ENCODE measurements at places on chromosomes 7 and 10. TPM values are rescaled to one million over a fixed set of nuclear protein-coding genes. Genes with fewer than 3 reads are reported as not detected.

Gene SAMD9
- total RNA-seq: 24.6 TPM

Gene HOXA10
- total RNA-seq: 14.2 TPM

Gene DLX5
- total RNA-seq: not detected

- no peak for DNase-seq
Measured at GRCh38 chr10:60206735-60207134, 182.9 kb downstream of the ANK3 start.

DNA sequence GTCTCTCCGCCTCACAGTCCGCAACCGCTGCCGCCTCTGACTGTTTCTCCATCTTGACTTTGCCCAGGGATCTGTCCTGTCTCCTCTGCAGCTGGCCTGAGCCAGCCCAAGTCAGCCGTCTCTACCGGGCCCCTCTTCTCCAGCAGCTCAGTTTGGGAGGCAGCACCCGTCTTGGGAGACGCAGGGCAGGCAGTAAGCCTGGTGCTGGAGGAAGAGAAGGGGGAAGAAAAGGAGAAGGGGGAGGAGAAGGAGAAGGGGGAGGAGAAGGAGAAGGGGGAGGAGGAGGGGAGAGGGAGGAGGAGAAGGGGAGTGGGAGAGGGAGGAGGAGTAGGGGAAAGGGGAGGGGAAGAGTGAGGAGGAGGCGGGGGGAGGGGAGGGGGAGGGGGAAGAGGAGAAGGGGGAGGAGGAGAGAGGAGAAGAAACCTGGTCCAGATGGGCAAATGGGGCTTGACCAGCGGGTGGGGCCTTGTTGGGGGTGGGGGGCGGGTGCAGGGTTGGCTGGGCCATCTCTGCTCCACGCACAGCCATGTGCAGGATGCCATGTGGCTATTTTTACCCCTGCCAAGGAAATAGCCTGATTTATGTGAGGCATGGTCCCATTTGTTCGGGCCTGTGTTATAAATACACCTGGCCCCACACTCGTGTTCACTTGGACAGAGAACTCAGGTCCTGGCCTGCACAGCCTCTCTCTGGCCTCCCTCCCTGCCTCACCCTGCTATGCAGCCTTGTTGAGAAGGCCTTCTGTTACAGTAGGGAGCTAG lies 35.9 kb upstream of the FZD9 start:
- DNase-seq: peak; percentile 50

GRCh38 chr10:47353351-47353750 lies 5.2 kb downstream of the RBP3 start:
- no peak for DNase-seq

Measured in umbilical cord (tissue), 2 donors.